ENCODE measurements at places on chromosomes 5 and 9.
A peak's percentile ranks its signal among the peaks of the same experiment; 100 is the strongest.

- DNase-seq = no peak
Observed at GRCh38 chr5:127038550-127038949, 8.2 kb upstream of the MARCHF3 start.

- DNase-seq = no peak
Observed at GRCh38 chr9:78577156-78577906, 280.4 kb downstream of the PSAT1 start.

- no peak for DNase-seq
Observed at GRCh38 chr9:125496313-125496834, 210.6 kb downstream of the MAPKAP1 start.

DNA sequence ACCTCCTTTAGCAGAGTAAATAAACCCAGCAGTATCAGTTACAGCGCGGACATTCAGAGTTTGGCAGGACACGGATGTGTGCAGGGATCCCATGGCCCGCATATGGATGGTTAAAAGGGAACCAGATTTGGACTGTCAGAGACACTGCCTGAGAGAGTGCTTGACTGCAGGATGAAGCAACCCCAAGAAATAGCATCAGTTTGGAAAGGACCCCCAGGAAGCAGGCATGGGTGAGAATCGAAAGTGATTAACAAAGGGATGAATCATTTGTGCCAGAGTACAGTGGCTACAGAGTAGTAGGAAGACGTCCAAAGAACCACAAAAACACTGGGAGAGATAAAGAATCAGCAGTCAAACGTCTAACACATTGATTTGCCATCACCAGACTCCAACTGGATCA lies 5.5 kb downstream of the C7 start:
- no peak for DNase-seq

- DNase-seq = no peak
Observed at GRCh38 chr5:125209650-125210049, 463.2 kb upstream of the ZNF608 start.

- DNase-seq = no peak
Observed at GRCh38 chr9:134867917-134868750, 12.5 kb upstream of the FCN2 start.

GRCh38 chr9:110687497-110687896 lies 18.9 kb downstream of the MUSK start:
- DNase-seq = no peak

DNA sequence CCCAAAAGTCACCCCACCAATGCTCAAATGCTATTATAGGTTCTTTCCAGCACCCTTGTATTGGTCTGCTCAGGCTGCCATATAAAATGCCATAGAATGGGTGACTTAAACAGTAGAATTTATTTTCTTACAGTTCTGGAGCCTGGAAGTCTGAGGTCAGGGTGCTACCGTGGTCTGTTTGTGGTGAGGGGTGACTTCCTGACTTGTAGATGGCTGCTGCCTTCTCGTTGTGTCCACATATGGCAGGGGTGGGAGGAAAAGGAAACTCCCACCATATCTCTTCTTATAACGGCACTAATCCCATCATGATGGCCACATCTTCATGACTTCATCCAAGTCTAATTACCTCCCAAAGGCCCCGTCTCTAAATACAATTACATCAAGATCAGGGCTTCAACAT lies 257.8 kb upstream of the TARS1 start:
- no peak for DNase-seq

GRCh38 chr9:98127226-98127625 lies 8.2 kb upstream of the TRIM14 start:
- no peak for DNase-seq

DNA sequence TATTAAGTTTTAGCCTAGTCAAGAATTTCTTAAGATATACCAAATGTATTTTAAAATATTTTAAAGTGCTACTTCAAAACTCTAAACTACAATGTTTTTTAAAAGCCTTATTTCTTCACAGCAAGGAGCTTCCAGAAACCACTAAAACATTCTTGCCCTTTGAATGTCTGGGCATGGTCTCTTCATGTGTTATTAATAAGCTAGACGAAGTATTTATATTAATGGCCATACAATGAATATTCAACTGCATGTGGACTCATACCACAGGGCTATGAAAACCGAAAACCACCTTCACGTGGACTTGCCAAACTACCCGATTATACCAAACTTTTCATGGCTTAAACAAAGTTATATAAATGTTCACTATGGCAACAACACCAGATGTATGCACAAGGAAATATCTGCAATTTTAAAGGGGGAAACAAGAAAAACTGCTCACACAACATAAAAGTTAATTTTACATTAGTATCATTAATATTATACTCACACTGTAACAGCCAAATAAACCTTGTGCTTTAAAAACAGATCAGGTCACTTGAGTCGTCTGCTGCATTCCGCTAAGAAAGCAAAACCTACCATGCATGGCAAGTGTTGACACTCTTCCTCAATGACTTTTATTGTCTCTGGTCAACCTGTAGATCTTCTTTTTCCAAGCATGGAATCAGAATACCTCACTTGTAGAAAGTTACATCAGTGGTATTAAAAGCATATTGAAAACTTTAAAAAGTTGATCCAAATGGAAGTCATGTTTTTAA lies 246.3 kb downstream of the BNC2 start:
- DNase-seq = no peak

- peak; percentile 12 for DNase-seq
Observed at GRCh38 chr5:38071831-38072694, 186.3 kb upstream of the EGFLAM start.

GRCh38 chr9:77251050-77251449 lies 73.7 kb downstream of the VPS13A start:
- DNase-seq = no peak

DNA sequence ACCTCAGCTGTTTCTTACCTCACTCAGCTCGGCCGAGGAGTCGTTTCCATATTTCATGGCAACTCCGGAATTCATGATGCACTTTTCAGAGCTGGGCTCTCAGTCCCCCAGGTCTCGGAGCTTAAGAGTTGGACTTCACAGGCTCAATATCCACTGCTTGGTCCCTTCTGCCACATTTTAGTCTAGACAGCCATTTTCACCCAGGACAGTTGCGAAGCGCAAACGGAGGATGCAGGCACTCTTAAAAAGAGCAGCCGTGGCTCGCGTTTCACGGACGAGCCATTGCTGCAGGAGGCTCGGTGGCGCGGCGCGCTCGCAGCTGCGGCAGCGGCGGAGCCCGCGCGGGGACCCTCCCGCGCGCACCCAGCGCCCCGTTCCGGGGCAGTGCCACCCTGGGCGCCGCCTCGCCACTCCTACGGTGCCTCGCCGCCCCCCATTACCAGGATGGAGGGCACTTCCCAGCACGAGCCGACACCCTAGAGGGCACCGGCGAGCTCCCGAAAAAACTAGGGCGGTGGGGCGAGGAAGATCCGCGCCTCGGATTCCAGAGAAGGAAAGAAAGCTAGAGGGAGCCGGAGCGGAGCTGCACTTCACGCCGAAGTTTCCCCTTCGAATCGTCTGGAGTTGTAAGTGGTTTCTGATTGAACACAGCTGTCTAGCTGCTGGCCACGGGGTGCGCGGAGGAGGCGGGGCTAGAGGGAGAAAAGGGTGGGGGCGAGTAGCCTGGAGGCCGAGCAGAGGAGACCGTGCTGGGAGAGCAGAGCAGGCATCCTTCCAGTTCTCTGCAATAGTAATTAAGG lies 140.3 kb downstream of the TSSK1B start:
- DNase-seq = peak; percentile 87

- no peak for DNase-seq
Observed at GRCh38 chr9:137221506-137222111, 431 bp downstream of the RNF208 start.

GRCh38 chr9:94802793-94803192 lies 76.3 kb downstream of the AOPEP start:
- DNase-seq = no peak

DNA sequence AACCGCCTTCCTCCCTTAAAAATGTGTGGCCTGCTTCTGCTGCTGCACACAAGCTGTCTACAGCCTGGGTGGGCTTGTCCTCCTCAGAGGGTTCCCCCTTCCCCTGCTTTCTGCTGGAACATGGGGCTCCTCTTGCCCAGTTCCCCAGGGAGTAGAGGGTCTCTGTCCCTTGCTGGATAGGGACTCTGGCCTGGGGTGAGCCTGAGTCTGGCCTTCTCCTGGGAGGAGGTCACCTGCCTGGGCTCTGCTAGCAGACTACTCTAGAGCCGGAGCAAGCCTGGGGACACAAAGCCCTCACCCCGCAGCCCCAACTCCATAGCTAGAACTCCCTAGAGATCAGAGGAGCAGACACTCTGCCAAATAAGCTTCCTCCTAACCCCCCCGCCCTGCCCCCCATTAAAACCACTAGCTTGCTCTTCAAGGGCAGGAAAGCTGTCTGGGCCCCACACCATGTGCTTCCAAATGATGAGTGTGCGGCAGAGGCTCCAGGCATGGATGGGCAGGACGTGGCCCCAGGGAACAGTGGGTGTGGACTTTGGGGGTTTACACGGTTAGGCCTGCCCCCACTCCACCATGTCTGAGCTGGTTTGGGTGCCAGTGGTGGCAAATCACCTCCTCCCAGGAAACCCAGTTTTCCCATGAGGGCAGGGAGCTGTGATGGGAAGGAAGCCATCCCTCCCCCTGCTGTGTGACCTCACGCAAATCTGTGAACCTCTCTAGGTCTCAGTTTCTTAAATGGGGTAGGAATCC lies 10.0 kb downstream of the TCF7 start:
- no peak for DNase-seq

DNA sequence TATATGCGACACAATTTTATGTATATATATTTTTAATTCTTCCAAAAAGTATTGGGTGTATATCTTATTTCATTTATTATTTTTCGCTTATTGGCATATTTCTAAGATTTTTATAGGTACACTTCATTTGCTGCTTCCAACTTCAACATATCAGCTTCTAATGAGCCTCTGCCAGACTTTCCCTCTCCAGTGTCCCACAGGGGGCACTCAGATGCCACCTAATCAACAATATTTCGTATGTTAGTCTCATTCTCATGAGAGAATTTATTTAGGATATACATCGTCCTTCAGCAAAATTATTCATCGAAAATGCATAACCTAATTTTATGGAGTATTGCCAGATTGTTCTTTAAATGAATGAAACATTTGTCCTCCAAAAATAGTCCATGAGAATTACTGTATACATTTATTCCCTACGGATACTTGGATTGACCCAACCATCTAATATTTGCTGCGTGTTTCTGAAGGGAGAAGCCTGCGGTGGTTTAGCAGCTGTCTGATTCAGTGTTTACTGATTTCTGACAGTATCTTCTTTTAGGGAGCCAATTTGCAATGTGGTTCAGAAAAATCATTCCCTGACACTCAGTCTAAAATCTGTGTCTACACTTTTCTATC lies 100.6 kb upstream of the SELENOP start:
- no peak for DNase-seq

DNA sequence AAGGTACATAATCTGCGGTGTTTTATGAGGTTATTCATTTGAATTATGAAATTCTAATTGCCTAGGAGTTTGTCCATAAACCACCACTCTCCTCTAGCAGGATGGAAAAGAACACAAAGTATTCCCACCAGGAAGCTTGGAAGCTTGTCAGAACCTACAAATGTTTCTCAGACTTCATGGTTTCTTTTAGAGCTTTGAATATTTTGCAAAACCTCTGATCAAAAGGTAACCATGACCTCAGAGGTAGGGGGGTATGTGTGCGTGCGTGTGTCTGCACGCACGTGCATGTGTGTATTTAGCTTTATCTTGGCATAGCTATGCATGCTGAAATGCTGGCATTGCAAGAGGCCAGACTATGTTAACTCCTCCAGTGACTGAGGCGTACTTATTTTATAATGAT lies 847.0 kb downstream of the TLE1 start:
- peak; percentile 5 for DNase-seq

GRCh38 chr9:406886-407654 lies 192.4 kb downstream of the DOCK8 start:
- peak; percentile 41 for DNase-seq

- peak; percentile 43 for DNase-seq
Observed at GRCh38 chr5:38670878-38671277, 114.4 kb upstream of the LIFR start.

DNA sequence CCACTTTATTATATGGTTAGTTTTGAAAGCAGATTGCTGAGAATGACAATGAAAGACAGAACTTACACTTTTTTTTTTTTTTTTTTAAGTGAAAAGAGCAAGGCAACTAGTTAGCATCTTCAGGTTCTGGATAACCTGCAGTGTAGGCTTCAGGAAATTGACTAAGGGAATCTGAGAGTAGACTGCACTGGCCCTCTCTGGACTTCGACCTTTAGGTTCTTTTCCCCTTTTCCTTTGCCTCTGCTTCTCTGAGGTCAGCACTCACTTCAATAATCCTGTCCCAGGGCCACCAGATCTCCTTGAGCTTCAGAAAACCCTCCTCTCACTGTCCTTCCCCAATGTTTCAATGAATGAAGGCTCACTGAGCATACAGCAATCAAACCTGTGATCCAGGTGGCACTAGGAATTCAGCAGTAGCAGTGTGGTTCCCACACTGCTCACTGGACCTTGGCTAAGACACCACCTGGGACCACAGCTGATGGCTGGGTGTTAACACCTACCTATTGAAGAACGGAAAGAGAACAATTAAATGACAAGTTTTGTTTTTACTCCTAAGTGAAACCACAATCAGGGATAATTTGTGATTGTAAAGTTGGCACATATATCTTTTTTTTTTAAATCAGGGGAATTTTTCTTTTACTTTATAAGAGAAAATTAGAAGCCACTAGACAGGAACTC lies 85.8 kb upstream of the IL6ST start:
- DNase-seq = no peak

DNA sequence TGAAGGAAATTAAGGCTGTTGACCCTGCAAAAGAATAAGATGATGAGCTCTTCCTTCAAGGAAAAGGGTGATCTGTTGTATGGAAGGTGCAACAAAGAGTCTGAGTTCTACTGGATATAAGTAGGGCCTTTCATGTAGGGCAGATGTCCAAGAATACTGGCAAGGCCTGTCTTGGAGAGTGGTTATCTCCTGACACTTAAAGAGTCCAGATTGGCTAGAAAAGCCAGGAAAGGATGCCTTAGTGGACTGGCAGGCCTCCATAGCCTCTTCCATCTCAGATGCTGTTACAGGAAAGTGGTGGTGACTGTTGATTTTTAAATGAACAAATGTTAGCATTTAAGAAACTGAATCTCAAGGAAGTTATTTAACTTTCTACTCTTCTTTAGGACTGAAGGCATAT lies 396.2 kb downstream of the RAB3C start:
- DNase-seq = no peak

DNA sequence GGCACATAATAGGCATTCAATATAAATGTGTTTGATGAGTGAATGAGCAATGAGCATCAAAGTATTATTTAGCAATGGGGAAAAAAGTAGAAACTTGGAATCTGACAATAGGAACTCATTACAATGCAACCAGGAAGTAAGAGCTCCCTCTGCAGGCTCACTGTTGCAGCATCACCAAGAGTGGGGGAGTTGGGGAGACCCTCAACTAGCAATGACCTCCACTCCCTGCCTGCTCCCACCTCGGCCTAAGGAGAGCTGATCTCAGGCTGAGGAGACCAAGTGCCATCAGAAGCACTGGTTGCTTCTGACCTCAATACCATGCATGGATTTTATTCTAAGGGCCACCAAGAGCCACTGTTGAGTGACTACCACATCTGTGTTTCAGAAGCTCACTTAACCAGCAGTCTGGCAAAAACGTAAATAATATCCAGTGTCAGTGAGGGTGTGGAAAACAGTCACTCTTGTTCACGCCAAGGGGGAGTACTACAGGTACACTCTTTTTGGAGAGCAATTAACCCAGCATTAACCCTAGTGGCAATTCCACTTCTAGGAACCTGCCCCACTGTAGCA lies 8.0 kb downstream of the VDAC1 start:
- no peak for DNase-seq
